Stimulated activated naive CD8-positive, alpha-beta T cell treated with anti-CD3 and anti-CD28 coated beads, Interleukin-15, amount 100 ng/mL, for 72 hours (primary cell): ENCODE measurements at places on chromosomes 5 and 9.

DNA sequence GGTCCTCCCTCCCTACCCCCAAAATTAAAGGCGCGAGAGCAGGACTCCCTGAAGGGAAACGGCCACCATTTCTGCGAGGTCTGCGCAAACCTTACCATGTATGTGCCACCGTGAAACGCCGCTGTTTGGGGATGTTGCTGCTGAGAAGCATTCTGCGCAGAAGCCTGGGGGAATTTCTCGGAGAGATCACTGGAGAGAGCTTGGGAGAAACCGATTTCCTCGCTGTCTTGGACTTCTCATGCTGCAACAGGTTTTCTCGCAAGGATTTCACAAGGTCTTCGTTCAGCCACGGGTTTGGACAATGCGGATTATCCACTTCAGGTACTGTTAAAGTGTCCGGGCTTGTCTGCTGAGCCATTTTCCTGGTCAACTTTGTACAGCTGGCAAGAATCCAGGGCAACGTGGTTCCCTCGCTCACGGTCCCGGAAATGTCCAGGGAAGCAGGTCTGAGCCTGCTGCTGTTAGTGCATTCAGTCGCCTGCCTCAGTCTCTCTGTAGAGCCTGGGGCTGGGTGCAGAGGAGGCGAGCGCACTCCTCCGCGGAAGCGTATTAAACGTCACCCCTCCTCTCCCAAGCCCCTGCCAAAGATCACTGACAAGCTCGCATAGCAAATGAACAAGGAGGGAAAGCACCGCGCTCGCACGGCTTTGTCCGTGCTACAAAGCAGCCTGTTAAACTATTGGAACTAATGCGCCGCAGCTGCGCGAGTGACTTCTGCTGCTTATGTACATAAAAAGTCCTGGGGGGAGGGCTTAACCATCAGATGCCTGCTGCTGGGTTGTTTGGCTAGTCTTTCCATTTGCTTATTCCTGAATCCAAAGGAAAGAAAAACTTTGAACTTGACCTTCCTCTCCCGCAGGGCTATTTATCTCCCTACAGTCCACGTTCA, 125.1 kb downstream of the PDE4D start:
- DNase-seq: peak; percentile 17

GRCh38 chr9:5440426-5440825, 2.7 kb upstream of the PLGRKT start:
- no peak for DNase-seq

DNA sequence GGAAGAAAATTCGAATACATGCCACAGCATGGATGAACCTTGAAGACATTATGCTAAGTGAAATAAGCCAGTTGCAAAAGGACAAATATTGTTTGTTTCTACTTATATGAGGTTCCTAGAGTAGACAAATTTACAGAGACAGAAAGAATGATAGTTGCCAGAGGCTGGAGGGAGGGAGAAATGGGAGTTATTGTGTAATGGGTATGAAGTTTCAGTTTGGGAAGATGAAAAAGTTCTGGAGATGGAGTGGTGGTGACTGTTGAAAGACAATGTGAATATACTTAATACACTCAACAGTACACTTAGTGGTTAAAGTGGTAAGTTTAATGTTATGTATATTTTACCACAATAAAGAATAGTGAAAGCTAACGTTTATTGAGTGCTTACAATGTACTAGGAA, 99.6 kb upstream of the SLC44A1 start:
- no peak for DNase-seq

DNA sequence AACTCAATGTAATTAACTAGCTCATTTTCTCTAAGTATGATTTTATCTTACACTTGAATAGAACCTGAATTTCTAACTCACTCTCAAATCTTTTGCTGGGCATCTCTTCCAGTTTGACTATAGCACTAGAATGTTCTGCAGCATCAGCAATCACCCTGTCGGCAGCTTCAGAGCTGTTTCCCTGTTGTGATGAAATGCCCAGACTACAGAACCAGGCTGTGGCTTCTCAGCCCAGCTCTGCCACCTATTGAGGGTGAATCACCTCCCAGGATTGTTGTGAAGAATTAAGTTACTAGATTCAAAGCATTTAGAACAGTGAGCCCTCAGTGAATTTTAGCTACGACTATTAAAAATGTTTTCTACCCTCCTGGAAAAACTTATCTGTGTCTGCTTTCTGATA, 90.4 kb upstream of the ANKRD55 start:
- DNase-seq: no peak

DNA sequence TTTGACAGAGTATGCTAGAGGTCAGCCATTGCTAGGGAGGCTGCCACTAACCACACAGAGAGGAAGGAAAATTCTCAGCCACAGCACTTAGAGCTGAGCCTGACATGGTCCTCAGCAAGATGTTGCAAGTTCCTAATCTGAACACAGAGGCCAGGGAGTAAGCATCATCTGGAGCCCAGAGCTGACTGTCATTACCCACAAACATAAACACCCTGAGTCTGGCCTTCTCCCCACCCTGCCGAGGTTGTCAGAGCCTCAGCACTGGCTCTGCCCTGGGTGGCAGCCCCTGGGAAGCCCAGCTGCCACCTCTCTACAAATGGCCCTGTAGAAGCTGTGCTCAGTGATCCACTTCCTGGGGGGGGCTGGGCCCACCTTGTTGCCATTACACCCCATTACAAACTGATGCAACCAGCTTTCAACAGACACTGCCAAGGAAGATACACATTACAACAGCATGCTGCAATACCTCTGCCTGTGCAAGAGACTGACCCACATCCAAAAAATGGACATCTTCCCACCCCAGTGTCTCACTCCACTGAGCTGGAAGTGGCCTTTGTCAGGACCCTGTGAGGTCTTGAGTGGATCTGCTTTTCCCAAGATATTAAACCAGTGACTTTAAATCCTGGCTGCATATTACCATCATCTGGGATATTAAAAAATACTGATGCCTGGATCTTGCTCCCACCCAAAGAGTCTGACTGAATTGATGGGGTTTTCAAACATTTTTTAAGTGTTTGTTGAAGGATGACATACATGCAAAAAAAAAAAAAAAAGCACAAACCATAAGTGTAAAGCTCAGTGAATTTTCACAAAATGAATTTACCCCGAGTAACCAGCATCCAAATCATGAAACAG, 33.0 kb downstream of the IRF1 start:
- peak; percentile 66 for DNase-seq

- no peak for DNase-seq
These were observed 269.2 kb upstream of the ELAVL2 start for GRCh38 chr9:24095246-24095645.

DNA sequence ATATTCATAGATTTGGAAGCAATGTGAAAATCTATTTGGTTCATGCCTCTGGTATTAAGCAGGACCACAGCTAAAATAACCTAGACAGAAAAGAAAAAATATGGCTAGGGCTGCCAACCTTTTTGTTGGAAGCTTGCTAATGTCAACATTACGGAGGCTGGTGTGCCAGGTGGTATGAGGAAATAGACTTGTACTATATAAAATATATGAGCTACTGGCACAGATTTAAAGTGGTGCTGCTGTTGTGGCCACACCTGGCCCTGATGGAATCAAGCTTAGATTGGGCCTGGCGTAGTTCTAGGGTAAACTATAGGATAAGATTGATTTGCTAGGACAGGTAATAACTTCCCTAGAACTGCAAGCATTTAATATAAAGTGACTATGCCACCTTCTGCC, 10.6 kb upstream of the PARP8 start:
- no peak for DNase-seq

GRCh38 chr9:128412120-128412790, 8.4 kb upstream of the CERCAM start:
- peak; percentile 50 for DNase-seq

DNA sequence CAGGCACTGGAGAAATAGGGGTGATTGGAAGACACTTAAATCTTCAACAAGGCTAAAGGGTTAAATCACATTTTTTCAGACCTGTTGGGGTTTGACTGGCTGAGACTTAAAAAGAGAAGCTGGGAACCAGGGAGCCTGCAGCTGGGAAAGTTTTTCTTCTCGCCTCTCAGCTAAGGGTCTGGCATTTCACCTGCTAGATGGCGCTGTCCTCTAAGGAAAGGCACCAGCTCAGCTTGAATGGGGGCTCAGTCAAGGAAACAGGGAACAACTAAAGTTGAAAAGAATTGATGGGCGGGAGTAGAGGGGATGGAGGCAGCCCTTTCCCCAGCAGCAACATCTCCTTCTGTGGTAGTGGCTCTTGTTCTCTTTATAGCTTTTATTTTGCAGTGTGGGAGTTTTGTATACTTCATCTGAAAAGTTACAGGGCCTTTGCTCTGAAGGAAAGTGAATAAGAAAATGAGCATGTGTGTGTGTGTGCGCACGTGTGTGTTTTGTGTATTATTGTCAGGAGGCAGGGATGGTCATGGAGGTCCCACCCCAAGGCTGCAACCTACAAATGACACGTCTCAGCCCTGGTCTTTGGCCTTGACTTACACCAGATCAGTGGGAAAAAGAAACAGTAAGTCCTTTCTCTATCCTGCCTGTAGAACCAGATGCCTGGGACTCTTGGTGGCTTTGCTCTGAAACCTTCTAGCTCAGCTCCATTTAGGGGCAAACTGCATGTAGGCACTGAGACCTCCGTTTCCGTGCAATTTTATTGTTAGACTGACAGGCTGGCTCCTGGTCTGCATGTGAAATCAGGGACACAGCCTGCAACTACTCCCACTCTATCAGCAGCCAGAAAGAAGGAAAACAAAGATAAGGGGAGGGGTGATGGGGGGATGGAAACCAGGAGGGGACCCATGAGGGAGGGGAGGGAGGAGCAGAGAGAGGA, 316.2 kb upstream of the CLINT1 start:
- peak; percentile 39 for DNase-seq

DNA sequence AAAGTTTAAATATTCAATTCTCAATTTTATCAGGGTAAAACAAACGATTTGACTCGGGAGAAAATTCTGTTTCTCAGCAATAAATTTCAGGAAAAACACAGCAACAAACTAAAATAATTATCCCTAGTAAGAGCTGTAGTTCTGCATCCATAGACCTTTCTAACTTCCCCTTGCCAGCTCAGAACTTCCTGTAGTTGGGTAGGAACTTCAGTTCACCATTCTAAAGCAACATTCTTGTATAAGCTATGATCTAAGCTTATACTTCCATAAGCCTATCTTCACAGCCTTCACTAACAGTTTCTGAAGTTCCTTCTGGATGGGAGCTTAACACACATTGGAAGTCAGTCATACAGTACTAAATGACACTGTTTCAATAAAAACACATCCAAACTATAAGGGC, 96.6 kb downstream of the UBAP2 start:
- no peak for DNase-seq

DNA sequence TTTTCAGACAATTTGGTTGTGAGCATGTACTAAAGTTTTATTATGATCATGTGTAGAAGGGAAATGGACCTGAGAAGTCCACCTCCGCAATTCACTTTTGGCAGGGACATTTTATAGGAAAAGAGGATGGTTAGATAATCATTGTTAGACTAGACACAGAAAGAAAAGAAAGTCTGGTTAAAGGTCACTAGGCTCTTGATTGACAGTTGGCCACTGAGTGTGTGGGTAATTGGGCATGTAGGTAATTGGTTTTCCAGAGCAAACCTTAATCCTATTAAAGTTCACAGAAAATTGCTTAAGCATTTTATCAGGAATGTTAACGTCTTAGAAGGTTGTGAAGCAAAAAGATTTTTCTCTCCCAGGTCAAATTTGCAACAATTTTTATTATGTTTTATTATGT, 158.5 kb upstream of the CLINT1 start:
- no peak for DNase-seq

DNA sequence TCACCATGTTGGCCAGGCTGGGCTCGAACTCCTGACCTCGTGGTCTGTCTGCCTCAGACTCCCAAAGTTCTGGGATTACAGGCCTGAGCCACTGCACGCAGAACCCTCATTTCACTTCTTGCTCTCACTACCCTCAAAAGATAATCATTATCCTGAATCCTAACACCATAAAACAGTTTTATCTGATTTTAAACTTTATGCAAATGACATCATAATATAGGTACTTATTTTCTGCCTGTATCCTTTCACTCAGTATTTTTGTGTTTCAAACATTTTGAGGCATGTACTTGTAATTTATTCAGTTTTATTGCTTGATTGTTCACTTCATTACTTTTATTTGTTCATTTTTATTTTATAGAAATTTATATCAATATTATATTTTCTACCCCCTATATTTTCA, 719.2 kb upstream of the ARRDC3 start:
- no peak for DNase-seq

- no peak for DNase-seq
These were observed 28.9 kb upstream of the GSN start for GRCh38 chr9:121239071-121239470.

DNA sequence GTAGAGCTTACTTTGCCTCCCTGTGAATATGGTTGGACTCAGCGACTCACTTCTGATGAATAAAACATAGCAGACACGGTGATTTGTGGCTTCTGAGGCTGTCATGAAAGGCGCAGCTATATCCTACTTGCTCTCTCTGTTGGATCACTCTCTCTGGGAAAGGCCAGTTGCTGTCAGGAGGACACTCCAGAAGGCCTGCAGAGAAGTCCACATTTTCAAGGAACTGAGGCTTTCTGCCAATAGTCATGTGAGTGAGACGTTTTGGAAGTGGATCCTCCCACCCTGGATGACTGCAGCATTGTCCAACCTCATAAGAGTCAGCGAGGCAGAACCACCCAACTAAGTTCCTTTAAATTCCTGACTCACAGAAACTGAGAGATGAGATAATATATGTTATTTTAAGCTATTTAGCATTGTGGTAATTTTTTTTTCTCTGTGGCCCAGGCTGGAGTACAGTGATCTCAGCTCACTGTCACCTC, 156.0 kb upstream of the MAST4 start:
- peak; percentile 32 for DNase-seq

DNA sequence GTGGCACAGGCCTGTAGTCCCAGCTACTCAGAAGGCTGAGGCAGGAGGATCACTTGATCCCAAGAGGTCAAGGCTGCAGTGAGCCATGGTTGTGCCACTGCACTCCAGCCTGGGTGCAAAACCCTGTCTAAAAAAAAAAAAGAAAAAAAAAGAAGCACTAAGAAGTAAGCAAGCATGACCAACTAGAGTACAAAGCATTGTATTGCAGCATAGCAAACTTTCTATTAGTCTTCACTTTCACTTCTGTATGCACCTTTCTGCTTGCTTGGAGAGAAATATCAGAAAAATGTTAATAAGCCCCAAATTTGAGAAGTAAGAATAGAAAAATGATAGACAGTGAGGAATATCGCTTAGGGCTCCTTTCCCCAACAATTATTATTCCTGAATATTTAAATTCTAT, 497.7 kb upstream of the WWC1 start:
- no peak for DNase-seq

DNA sequence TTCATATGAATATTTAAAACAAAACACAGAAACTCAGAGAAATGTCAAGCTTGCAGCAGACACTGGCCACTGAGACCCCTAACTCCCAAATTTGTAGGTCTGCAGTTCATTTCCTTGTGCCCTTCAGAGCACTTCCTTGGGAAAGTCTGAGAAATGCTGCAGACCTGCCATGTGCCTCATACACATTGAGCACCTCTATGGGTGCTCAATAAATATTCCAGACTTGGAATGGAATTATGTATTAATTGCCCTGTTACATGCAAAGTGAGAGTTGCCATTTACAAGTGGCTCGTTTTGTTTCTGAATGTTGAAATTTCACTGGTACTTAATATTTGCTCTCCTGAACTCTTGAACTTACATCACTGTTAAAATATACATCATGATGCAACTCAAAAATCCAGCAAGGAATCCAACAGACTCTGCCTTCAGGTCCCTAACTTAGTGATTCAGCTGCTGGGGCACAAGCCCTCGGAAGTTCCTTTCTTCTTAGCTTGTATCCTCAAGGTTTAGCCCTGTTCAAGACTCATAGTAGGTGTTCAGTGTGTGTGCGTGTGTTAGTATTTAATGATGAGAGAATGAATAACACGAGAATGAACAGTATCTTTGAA, 90.6 kb downstream of the PTCD2 start:
- DNase-seq: no peak
